ENCODE measurements at places on chromosomes 3 and 15.

GRCh38 chr15:29935296-29936004 lies 113.2 kb upstream of the TJP1 start:
- DNase-seq = no peak

DNA sequence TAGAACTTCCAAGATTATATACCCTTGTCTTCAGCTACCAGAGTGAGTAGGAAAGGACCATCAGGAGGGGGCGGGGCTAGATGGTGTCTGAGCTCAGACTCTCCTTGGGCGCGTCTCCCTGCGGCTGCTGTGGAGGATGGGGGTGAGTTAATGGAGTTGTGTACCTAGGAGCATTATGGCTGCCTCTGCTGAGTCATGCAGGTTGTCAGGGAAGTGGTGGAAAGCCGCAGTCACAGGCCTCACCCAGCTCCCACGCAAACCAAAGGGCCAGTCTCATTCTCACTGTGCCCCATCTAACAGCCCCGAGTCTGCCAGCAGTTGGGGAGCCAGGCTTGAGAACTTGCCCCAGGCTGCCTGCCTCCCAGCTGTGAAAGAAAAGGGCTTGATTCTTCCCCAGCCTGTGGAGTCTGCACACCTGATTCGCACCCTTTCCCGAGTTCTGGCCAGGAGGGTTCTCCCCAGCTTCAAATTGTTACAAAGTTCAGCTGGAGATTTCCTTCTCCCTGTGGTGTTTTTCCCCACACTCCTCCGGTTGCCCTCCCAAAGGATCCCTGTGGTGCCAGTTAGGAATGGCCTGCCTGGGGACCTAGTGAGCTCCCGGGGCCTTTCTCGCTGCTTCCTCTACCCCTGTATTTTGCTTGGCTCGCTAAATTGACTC lies 143.3 kb downstream of the HCN4 start:
- DNase-seq = no peak

DNA sequence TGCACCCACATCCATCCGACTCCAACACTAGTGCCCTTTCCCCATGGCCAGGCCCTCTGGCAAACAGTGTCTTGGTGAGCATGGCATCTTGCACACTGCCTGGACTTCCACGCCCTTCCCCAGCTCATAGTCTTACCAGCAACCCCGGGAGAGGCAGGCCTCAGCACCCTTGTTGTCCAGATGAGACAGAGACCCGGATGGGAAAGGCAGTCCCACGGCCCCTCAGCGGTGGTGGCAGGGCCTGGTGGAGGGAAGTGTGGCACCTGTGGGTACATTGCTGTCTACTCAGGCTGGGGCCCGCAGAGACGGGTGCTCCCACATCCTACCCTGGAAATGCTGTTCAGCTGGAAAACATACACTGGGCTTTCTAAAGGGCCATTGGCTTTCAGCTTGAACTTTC lies 28.4 kb downstream of the HDAC11 start:
- no peak for DNase-seq

DNA sequence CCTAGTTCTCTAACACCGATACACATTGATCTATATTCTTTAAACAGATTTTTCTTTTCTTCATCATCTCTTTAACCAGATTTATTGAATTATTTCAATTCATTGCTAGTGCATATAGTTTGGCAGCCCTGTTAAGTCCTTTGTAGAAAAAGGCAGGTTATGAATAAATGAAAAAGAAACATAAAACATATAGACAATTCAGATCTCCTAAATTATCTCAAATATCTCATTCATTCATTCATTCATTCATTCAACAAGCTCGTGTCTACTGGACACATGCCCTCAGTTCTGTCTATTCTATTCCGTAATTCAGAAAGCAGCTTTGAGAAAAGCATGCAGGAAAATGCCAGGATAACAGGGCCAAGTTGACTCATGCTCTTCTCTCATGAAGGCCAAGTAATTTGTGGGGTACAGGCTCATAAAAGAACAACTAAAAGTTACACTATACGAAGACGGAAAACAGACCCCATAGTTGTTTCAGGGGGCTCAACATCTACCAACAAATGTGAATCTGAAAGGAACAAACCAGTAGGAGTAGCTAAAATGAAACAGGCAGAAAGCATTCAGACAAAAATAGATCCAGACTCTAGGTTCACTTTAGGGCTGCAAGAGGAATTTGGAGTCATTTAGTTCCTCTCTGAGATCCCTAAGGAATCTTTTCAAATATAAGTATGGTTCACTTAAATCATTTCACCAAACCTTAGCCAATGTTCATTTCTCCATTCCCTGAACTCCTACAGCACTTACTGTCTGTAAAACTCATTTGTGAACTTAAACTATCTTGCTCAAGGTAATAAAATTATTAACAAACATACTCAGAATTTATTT lies 7.5 kb downstream of the ZNF148 start:
- DNase-seq = no peak

DNA sequence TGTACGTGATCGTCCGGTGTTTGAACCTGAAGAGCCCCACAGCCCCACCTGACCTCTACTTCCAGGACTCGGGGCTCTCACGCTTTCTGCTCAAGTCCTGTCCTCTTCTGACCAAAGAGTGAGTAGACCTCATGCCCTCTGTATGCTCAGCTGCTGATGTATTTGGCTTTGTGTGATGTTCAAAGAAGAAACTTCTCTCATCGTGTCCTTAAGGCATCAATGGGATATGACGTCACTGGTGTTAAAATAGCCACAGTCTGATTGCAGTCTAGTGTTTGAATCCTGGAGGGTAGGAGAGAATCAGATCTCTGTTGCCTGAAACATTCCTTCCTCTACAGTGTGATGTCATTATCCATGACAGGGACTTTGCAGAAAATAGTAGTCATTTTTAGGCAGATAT lies 28.1 kb downstream of the ABHD2 start:
- DNase-seq = peak; percentile 99

DNA sequence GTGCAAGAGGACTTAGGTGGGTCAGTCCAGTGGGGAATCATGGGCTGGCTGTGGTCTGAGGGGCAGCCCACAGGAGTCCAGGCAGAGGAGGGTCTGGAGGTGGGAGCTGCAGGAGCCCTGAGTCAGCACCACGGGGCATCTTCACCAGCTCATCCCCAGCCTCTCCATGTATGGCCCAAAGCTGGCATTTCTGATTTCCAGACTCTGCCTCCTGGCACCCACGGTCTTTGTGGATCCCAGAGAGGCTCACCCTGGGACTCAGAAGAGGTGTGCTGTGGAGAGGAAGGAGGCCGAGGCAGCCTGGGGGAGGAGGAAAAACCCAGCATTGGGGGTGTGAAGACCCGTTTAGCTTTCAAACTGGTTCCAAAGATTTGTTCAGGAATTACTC lies 64.5 kb upstream of the KLF13 start:
- DNase-seq = no peak

GRCh38 chr15:65937476-65937875 lies 68.2 kb downstream of the RAB11A start:
- peak; percentile 78 for DNase-seq

DNA sequence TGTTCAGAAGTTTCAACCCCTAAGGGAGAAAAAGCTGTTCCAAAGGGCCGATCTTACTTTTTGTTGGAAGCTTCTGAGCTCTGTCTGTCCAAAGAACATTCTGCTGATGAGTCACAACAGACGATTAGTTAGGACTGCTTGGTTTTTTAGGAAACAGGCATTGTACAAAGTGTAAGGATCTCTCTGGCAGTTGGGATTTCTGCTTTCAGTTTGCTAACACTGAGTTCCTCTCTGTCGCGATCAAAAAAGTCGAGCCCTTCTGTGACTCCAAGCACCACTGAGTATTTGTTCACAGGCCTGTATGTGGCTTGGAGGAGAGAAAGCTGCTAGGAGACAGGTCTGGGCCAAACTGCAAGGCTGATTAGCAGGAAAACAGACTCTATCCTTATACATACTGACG lies 91.8 kb upstream of the PFN2 start:
- no peak for DNase-seq

Measured in SHP77 (cell line).